ENCODE measurements at places on chromosomes 2 and 18.
A peak's percentile ranks its signal among the peaks of the same experiment; 100 is the strongest.

GRCh38 chr18:47779381-47779780 lies 151.1 kb downstream of the SMAD2 start:
- DNase-seq = no peak

DNA sequence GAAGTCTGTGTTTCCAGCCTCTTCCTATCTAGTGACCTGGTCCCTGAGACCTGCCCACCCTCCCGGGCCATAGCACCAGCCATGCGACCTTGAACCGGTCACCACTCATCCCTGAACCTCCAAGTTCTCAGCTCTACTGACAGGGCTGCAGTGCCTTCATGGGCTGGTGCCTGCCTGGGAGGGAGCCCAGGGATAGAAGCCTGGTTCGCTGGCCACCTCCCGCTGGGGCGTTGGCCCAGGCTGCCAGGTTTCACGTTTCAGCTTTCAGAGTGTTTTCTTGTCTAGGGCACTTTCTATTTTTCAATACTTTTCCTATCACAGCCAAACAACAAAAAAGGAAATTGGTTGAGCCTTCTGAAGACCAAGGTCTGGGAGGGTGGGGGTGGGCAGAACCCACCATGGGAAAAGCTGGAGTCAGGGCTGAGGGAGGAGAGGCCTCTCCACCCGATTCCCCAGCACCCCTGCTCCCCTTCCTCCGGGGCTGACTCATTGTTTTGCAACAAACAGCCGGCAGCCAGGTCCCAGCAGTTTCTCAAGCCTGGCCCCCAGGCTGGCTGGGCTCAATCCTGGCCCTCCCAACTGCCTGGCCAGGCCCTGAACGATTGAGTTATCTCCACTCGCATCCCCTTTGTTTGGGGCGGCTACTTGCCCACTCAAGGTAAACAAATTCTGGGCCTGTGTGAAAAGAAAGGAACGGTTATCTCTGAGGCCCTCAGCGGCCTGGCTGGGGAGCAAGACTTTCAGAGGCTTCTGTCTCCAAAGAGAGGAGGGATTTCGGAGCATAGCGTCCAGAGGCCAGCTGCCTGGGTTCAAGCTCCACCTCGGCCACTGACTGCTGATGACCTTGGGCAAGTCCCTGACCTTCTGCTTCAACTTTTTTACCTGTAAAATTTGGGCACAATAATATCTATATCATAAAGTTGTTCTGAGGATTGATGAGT lies 47.5 kb downstream of the ZFP36L2 start:
- DNase-seq = peak; percentile 64

DNA sequence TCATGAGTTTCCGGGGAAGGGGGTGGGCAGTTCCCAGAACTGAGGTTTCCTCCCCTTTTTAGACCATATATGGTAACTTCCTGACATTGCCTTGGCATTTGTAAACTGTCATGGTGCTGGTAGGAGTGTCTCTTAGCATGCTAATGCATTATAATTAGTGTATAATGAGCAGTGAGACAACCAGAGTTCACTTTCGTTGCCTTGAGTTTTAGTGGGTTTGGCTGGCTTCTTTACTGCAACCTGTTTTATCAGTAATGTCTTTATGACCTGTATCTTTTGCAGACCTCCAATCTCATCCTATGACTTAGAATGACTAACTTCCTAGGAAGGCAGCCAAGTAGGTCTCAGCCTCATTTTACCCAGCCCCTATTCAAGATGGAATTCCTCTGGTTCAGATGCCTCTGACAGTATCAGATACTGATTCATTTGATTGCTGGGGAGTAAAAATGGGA lies 447.3 kb downstream of the XIRP2 start:
- DNase-seq = no peak

DNA sequence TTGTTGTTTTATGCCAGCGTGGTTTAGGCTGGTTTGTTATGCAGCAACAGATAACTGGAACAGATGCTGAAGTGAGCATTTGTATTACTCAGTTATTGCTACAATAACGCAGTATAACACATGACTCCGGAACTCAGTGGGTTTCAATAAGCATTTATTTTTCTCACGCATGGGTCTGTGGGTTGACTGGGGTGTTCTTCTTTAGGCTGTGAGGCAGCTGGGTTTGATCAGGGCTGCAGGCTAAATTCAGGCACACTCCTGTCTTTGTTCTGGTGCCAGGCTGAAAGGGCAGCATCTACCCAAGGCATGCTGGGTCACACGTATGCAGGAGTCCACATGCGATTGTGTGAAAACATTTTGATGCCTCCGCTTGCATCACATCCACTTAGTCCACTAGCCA lies 3.8 kb upstream of the SLC1A4 start:
- DNase-seq = no peak

GRCh38 chr2:61244694-61245093 lies 82.7 kb downstream of the C2orf74 start:
- no peak for DNase-seq

DNA sequence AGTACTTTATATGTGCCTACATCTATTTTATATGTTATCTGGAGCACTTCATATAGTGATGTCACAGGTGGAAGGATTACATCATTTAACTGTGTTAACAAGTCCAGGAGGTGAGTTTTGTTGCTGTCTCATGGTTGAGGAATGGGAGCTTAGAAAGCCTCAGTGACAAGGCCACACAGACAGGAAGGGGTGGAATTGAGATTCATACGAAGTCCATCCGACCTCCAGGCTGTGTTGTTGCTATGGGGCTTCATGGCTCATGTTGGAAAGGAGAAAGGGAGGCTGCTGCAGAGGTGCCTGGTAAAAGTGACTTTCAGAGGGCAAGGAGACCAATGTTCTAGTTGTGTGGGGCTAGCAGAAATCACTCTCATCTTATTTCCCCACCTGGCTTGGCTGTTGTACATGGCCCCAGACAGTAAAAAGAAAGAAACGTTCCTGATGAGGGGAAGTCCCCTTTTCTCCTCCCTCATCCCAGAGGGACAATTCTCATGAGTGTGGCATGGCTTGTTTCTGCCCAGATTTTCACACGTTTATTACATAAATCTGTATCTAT lies 31.0 kb upstream of the GREB1 start:
- no peak for DNase-seq

GRCh38 chr18:23337599-23338444 lies 115.3 kb upstream of the RIOK3 start:
- DNase-seq = no peak

- no peak for DNase-seq
Measured at GRCh38 chr2:201862843-201863242, 56.5 kb downstream of the CDK15 start.

GRCh38 chr2:197969391-197969893 lies 165.0 kb downstream of the PLCL1 start:
- DNase-seq = peak; percentile 49

- DNase-seq = peak; percentile 28
Measured at GRCh38 chr2:159891917-159892730, 94.1 kb upstream of the CD302 start.

GRCh38 chr2:109451671-109452070 lies 162.1 kb downstream of the SEPTIN10 start:
- DNase-seq = no peak

DNA sequence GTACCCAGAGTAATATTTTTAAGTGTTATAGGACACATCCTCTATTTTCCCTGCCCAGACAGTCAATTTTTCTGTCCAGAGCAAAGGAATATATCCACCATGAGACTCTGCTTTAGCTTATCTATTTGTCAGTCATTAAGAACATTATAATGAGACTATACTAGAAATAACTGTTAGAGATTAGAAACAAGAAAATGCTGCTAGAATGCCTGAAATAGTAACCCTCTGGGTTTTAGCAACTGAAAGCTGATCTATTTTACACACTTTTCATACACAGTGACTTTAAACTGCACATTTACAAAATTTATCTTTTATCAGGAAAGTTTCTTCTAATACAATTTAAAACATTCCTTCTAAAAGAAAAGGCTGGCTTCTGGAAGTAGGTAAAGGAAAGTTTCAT lies 39.6 kb downstream of the MBD2 start:
- DNase-seq = no peak

GRCh38 chr2:206688990-206689389 lies 29.2 kb downstream of the DYTN start:
- DNase-seq = no peak

DNA sequence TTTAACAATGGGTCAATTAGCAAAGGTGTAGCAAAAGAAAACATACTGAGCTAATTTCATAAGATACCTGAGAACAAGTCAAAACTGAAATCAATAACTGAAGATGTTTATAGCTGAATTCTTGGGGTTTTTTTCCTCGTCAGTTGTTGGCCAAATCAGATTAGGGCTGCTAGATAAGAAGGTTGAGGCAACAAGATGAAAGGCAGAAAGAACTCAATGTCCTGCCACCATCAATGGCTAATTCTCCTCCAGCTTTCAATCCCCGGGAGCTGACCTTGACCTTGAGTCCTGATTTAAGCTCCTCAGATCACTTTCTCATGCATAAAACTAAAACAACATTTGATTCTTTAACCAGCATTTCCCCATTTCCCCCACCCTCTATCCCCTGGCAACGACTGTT lies 61.8 kb downstream of the MREG start:
- no peak for DNase-seq

DNA sequence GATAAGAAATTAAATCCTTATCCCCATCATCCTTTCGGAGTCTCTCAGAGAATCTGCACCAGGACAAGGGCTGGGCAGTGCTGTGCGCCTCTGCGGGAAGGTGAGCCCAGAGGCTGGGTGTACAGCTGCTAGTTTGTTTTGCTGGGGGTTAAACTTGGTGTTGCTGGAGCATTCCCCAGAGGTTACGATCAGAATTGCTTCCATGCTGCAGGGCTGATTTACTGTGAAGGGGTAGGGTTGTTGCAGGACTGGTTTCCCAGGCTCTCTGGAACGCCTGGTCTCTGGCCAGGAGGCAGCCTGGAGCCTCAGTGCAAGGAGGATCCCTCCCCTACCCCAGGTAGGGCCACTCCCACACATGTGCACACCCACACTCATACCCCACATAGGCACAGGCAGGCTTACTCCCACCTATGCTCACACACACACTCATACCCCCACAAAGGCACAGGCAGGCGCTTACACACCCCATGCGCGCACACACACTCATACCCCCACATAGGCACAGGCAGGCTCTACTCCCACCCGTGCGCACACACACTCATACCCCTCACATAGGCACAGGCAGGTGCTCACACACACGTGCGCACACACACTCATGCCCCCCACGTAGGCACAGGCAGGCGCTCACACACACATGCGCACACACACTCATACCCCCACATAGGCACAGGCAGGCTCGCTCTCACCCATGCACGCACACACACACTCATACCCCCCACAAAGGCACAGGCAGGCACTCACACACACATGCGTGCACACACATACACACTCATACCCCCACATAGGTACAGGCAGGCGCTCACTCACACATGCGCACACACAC lies 11.3 kb downstream of the CNNM4 start:
- no peak for DNase-seq

GRCh38 chr2:68951899-68952298 lies 794 bp downstream of the GKN2 start:
- no peak for DNase-seq

DNA sequence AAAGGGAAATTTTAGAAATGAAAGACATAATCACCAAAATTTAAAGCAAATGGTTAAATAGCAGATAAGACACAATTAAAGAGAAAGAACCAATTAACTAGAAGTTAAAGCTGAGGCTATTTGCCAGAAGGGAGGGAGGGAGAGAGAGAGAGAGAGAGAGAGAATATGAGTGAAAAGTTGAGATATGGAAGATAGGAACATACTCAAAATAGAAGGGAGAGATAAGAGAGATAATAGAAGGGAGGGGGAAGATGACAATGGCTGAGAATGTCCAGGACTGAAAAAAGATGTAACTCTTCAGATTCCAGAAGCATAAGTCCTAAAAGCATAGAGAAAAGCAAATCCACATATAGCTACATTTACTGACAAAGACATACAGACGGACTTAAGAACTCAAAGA lies 17.1 kb upstream of the AAK1 start:
- DNase-seq = no peak

DNA sequence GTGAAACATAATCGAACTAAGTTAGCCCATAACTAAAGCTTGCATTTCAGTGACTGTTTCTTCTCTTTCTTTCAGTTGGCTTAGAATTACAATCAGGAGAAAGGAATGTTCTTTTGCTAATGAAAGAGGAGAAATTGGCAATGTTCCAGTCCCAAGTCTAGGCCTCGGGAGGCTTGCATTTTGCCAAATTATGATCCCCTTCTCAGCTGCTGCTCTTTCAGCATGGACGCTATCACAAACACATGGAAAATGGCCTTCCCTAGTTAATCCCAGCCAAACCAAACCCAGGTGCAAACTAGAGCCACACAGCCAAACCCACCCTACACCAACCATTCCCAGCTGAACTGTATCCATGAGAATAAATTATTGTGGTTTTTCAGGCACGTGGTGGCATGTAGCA lies 605.2 kb upstream of the LRRTM4 start:
- DNase-seq = no peak

DNA sequence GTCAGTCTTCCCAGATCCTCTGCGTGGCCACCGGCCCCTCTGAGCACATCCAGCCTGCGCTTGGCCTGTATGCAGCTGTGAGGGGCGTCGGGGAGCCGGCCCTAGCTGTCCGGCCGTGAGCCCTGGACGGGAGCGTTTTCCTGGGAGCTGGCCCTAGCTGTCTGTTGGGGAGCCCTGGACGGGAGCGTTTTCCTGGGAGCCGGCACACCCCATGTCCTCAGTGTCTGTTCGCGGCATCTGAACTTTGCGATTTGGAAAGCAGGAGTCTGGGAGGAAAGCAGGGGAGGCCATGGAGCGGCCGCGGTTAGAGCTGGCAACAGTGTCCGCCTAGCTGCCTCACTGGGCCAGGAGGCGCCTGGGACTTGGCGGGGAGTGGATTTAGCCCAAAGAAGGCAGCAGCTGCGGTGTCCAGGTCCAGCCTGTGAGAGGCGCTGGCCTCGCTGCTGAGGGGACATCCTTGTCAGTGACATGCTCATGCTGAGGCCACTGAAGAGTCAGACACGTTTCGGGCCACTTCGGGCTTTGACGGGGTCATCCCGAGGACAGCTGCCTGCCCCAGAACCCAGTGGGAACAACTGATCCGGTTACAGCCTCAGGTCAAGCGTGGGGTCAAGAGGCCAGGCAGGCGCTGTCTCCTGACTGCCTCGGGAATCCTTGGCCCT lies 75.8 kb downstream of the KCNG2 start:
- DNase-seq = no peak

- peak; percentile 87 for DNase-seq
Measured at GRCh38 chr2:99697811-99698568, 208.2 kb upstream of the REV1 start.

DNA sequence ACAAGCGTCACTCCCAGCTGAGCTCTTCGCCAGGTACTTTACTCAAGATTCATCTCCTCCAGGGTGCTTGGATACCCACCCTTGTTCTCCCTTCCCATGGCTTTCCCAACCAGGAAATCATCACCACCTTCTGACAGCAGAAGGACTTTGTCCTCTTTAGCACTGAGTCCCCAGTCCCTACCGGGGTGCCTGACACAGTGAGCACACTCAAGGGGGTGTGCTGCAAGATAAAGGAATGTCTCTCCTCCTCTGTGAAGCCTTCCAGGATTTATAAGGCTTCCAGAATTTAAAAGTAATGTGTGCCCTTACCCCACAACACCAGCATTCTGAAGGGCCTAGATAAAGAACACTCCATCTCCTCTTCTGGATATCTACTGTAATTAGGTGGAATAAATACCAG lies 39.6 kb downstream of the ACVR1 start:
- no peak for DNase-seq

GRCh38 chr18:76564655-76565237 lies 69.7 kb upstream of the ZNF516 start:
- no peak for DNase-seq

- no peak for DNase-seq
Measured at GRCh38 chr2:177165061-177165583, 47.5 kb upstream of the HNRNPA3 start.
